ENCODE measurements at places on chromosomes 11 and 22.
A peak's percentile ranks its signal among the peaks of the same experiment; 100 is the strongest.

GRCh38 chr11:113689768-113690618 is 16.1 kb downstream of the TMPRSS5 start:
- no peak for DNase-seq

GRCh38 chr11:121650351-121651256 is 197.8 kb upstream of the SORL1-AS1 start:
- DNase-seq: peak; percentile 46

DNA sequence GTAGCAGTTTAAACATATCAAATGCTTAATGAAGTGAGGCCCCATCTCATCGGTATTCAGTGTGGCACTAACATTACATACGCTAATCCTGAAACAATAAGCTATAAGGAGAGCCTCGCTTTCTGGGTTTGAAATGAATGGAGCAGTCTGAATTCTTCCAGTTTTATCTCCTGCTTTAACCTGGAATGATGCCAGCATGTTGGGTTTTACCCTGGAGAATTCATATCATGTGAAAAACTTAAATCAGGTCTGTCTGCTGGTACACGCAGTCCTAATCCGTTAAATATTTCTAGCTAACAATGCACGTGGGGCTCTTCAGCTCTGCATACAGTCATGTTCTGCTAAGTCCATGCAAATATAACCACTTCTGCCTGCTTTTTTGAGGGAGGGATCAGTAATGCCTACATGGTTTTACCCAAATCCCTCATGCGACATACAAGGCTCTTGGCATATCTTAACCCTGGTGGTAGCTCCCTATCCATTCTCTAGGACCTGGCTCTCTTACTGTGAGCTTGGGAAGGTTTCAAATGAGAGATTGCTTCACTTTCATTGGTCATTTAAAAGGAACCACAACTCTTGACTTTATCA is 92.7 kb downstream of the COMMD9 start:
- no peak for DNase-seq

DNA sequence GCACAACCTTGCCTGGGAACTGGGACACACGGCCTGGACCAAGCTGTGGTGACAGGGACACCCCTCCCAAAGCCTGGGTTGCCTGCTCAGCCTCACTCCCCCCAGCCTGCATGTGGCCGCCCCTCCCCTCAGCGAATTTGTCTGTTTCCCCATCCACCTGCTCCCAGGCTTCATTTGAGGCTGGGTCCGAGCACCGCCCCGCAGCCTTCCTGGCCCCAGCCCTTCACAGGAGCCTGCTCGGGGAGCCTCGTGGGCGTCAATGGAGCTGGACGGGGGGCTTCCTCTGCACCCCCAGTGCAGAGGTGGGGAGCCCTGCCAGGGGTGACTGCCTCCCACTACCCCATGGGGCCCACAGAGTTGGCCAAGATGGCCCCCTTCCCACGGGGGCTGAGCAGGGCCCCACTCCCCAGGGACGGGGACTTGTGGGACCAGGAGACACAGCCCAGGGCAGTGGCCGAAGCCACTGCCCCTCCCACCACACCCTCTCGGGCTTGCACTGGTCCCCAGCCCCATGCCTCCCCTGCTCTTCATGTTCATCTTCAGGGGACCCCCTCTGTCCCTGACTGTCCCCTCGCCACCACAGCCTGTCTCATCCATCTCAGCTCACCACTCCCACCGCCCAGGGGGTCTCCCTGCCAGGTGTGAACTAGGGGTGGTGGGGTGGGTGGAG is 91.7 kb downstream of the WNT7B start:
- no peak for DNase-seq

DNA sequence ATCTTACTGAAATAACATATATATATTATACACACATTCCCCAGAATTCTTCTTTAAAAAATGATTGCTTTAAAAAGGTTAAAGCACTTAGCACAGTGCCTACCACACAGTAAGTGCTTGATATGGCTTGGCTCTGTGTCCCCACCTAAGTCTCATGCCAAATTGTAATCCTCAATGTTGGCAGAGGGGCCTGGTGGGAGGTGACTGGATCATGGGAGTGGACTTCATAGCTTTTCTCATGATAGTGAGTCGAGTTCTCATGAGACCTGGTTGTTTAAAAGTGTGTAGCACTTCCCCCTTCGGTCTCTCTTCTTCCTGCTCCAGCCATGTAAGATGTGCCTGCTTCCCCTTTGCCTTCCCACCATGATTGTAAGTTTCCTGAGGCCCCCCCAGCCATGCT is 6.2 kb downstream of the CRYAB start:
- no peak for DNase-seq

DNA sequence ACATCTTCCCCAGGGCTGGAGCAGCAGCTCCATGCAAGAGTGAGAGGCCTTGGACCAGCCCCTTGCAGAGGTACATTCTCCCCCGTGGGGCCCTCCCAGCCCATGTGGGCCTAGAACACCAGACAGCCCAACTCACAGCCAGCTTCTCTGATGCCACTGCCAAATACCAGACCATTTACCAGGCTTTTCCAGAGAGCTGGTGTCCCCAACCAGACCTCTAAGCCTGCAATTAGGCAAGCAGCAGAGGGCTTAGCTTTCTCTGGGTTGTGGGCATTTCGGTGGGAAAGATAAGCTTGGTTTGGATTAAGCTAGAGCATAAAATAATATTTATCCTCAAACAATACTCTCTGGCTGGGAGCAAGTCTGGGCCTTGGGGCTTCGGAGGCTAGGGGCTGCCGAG is 75.6 kb downstream of the TP53I11 start:
- no peak for DNase-seq

GRCh38 chr11:121508449-121508848 is 55.7 kb upstream of the SORL1-AS1 start:
- DNase-seq: no peak

- peak; percentile 94 for DNase-seq
These were observed 46.0 kb upstream of the PARVA start for GRCh38 chr11:12331239-12331874.

GRCh38 chr11:95584180-95584579 is 205.4 kb downstream of the FAM76B start:
- no peak for DNase-seq

- peak; percentile 95 for DNase-seq
These were observed 39.1 kb downstream of the B3GAT1 start for GRCh38 chr11:134372961-134373360.

- DNase-seq: no peak
These were observed 8.4 kb downstream of the CBX6 start for GRCh38 chr22:38863531-38864131.

DNA sequence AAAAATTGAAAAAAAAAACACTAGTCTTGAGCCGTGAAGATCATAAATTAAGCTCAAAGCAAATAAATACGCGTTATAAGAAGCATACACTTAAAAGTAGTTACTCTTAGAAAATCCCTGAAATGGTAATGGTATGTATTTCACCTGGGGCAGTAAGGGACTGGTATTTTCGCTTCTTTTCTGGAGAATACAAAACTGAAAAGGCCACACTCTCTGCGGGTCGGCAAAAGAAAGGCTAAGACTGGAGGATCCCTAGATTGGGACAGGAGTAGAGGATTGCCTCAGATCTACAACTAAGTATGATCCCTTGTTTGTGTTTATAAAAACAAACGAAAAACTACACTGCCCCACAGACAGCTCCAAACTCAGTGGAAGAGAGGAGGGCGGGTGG is 617 bp downstream of the TSG101 start:
- DNase-seq: no peak

- no peak for DNase-seq
These were observed 147.9 kb downstream of the C11orf91 start for GRCh38 chr11:33552756-33553155.

DNA sequence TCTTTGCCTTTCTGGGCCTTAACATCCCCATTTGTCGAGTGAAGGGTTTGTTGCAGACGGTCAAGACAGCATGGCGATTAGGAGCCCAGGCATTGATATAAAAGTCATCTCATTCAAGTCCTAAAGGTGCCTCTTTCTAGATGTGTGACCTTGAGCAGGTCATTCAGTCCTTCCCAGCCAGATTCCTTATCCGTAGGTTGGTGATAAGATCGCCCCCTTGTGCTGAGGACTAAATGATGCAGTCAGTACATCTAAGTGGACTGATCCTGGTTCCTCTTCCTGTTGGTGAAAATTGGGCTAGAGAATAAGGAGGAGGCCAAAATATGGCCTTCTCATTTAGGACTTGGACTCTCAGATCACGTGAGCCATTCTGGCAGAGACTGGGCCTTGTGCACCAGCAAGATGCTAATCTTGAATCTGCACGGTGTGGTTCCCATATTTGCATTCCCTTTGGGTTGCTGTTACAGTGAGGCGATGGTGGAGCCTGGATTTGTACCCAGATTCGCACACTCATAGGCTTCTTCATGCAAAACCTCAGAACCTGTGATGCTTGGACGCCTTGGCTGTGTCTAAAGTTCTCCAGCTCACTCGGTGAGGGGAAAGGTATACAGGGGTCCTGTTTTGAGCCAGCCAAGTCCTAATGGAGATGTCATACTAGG is 156.8 kb downstream of the MYO18B start:
- peak; percentile 0 for DNase-seq

DNA sequence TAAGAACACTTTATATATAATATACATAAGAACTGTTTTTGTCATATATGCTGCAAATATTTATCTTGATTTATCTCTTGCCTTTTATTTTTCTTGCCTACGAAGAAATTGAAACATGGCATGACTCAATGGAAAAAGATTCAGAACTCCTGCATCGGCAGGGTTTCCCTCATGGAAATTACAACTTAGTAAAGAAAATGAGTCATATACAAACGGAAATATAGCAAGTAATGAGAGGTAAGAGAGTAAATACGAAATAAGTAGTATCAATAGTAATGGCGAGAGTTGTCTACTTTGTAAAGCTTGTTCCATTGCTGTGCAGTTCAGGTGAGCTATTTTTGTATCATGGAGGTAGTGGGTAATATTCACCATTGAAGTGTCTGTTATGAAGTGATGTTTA is 350.4 kb downstream of the DDX10 start:
- DNase-seq: no peak

DNA sequence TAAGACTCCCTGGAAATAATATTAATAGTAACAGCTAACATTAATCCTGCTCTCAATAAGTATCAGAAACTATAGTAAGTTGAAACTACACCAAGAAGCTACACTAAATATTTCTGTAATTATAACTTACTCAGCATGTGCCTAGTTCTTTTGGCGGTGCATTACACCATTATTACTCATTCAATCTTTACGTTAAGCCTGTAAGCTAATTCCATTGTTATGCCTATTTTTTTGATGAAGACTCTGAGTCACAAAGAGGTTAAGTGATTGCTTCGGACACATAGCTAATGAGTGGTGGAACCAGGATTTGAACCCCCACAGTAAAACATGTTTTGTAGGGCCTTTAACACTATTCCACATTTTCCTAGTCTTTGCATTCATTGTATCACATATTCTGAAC is 111.6 kb downstream of the RASSF10 start:
- no peak for DNase-seq

GRCh38 chr22:28413612-28414399 is 265.8 kb downstream of the TTC28 start:
- no peak for DNase-seq

DNA sequence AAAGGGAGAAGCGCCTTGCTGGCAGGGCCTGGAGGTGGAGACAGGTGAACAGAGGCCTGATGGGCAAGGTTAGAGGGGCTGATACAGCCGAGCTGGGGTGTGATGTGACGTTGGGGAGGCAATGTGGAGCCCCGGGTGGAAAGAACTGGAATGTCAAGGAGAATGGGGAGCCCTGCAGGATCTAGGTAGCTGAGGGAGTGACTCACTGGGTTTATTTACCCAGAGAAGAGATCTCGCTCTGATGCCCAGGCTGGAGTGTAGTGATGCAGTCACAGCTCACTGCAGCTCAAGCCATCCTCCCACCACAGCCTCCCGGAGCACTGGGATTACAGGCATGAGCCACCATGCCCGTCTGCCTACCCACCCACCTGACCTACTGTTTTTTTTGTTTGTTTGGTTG is 1.9 kb upstream of the CYB5R3 start:
- DNase-seq: peak; percentile 72

DNA sequence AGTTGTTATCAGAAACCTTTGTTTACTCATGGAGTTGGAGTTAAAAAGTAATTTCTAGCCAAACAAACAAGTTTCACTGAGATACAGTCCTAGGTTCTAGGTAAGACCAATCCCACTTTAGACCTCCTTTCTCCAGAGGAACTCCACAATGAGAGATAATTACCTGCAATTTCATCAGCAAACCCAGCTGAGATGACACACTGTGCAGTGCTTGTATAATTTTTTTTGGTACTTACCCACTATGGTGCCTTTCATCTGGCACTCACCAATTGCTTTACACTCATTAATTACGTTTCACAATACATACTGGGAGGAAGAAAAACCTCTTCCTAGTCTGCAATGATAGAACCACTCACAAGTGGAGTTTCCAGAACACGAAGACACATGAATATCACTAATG is 1.8 kb upstream of the MUC15 start:
- no peak for DNase-seq

DNA sequence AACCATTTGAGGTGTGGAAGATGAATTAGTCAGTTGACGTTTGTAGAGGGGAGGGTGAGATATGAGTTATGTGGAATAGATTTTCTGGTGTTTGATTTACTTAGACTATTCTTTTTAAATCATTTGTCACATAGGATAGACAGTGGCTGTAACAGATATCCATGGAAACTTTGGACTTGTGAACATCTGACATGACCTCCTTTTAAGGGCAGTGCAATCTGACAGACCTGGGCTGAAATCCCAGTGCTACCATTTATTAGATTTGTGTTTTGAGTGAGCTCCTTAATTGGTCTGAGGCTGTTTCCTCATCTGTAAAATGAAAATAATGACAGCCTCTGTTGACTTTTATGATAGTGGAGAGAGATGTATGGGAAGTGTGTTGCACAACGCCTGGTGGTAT is 159.9 kb downstream of the TEAD1 start:
- DNase-seq: no peak

- no peak for DNase-seq
These were observed 47.0 kb upstream of the GNAZ start for GRCh38 chr22:23023294-23023693.

- no peak for DNase-seq
These were observed 6.9 kb downstream of the PLET1 start for GRCh38 chr11:112253605-112254242.

DNA sequence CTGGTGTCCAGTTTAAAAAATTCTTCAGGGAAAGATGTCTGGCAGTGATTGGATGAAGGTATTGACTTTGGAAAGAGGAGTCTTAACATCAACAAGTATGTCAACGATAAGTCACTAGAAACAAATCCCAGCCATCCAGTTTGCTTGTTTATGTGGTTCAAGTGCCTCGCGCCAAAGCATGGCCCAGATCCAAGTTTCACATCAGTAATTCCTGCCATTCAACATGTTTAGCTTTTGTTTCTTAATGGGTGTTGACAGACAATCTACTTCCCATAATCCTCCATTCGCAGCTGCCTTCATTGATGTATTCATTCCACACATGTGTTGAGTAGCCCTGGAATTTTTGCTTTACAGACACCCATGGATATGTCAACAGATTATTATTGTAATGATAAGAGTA is 77.8 kb downstream of the UBASH3B start:
- DNase-seq: no peak

- DNase-seq: no peak
These were observed 11.7 kb downstream of the RAC2 start for GRCh38 chr22:37232140-37232998.

GRCh38 chr22:31313366-31314147 is 21.3 kb upstream of the PIK3IP1 start:
- DNase-seq: peak; percentile 81

GRCh38 chr11:116925050-116925449 is 87.6 kb upstream of the APOA1 start:
- DNase-seq: no peak

Data from DMS53 (cell line).